ENCODE measurements at places on chromosomes 13 and 19. TPM values are rescaled to one million over a fixed set of nuclear protein-coding genes. Genes with fewer than 3 reads are reported as not detected.

Gene KLF12
- total RNA-seq: 59.9 TPM

GRCh38 chr19:19444681-19445155, 39.2 kb downstream of the GATAD2A start:
- H3K36me3 ChIP-seq: no peaks in the 10 kb centered on the region
- peaks cover 4% of the 10 kb centered on the region for H3K27me3 ChIP-seq
- no peak overlapping the region for H3K4me3 ChIP-seq
- H3K4me1 ChIP-seq: peaks cover 32% of the 10 kb centered on the region

Gene KCTD12
- total RNA-seq: 11.3 TPM

Gene UHRF1
- total RNA-seq: 10.4 TPM

DNA sequence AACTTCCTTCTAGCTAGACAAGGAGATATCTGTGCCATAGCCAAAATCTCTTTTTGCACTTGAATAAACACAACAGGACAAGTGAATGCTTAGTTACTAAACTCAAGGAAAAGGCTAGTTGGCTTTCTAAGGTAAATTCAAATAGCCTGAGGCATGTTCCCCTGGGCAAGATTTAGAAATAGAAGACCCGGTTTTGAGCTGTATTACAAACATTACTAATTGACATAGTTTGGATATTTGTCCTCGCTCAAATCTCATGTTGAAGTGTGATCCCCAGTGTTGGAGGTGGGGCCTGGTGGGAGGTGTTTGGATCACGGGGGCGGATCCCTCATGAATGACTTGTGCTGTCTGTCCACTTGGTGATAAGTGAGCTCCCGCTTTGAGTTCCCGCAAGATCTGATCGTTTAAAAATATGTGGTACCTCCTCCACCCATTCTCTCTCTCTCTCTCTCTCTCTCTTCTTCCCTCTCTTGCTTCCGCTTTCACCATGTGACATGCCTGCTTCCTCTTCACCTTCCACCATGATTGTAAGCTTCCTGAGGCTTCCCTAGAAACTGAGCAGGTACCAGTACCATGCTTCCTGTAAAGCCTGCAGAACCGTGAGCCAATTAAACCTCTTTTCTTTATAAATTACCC, 3.9 kb upstream of the KBTBD6 start:
- no peaks in the 10 kb centered on the region for H3K36me3 ChIP-seq
- peaks cover 2% of the 10 kb centered on the region for H3K4me1 ChIP-seq
- H3K4me3 ChIP-seq: no peak overlapping the region
- H3K27me3 ChIP-seq: no peaks in the 10 kb centered on the region
- DNase-seq: no peak
- H3K27ac ChIP-seq: no peak overlapping the region

- no peaks in the 10 kb centered on the region for H3K27me3 ChIP-seq
- no peak overlapping the region for H3K27ac ChIP-seq
Measured at GRCh38 chr13:65343898-65344663, 1886.1 kb downstream of the PCDH9 start.

Gene MPND
- 56.7 TPM for total RNA-seq

Gene FPR3
- total RNA-seq: not detected

GRCh38 chr19:2813235-2814160, 6.2 kb upstream of the ZNF554 start:
- H3K36me3 ChIP-seq: peaks cover 5% of the 10 kb centered on the region
- no peak overlapping the region for H3K27ac ChIP-seq
- no peaks in the 10 kb centered on the region for H3K27me3 ChIP-seq
- H3K4me3 ChIP-seq: no peak overlapping the region
- no peak for DNase-seq
- H3K4me1 ChIP-seq: no peaks in the 10 kb centered on the region

Gene ATP4A
- total RNA-seq: 0.32 TPM

GRCh38 chr19:16366433-16367260, 42.0 kb downstream of the KLF2 start:
- H3K36me3 ChIP-seq: no peaks in the 10 kb centered on the region
- peaks cover 21% of the 10 kb centered on the region for H3K4me1 ChIP-seq
- no peak overlapping the region for H3K27ac ChIP-seq
- no peak overlapping the region for H3K4me3 ChIP-seq
- no peak for DNase-seq

DNA sequence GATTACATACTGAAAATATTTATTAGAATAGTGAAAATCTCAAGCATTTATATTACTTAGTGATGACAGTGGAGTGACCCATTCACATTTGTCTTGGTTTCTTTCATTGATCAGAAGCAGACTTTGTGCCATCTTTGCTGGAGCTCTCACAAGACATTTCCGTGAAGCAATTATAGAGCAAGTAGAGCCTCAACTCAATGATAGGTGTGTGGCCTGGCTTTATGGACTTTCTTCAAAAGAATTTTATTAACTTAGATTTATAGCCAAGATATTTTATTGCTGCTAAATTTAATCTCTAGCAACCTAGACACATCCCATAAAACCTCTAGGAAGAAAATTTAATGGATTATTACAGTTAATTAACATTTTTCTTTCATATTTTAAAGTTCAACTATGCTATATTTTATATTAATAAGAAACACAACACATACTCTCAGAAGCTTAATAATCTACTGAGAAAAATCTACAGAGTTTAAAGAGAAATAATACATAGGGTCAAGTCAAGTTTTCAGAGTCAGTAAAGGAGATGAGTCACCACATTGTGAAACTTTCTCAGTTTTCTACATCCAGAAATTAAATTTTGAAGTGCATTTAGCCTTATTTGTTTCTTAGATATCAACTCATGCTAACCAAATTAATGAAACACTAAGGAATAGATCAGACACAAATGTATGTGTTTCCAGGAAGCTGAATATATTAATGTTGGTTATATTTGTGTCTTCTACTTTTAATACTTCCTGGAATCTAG, 160.5 kb downstream of the LACC1 start:
- no peak overlapping the region for H3K4me3 ChIP-seq
- no peak overlapping the region for H3K27ac ChIP-seq
- H3K27me3 ChIP-seq: no peaks in the 10 kb centered on the region
- H3K4me1 ChIP-seq: no peaks in the 10 kb centered on the region

Gene PPM1N
- 6.6 TPM for total RNA-seq

- H3K27ac ChIP-seq: no peak overlapping the region
- DNase-seq: no peak
- no peak overlapping the region for H3K4me3 ChIP-seq
- no peaks in the 10 kb centered on the region for H3K36me3 ChIP-seq
- peaks cover 13% of the 10 kb centered on the region for H3K4me1 ChIP-seq
Measured at GRCh38 chr19:5914946-5915781, 1.1 kb downstream of the CAPS start.

DNA sequence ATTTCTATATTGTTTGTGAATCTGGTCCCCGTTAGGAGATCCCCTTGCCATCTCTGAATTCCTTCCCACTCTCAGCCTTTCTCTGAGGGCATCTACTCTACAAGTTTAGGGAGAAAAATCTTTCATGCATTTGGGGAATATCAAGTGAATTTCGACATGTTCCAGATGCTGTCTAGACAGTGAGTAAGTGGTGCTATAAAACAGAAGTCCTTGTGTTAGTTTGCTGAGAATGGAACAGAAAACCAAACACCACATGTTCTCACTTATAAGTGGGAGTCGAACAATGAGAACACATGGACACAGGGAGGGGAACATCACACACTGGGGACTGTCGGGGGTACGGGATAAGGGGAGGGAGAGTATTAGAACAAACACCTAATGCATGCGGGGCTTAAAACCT, 5.1 kb downstream of the OR7A10 start:
- no peaks in the 10 kb centered on the region for H3K36me3 ChIP-seq
- no peak overlapping the region for H3K27ac ChIP-seq

- no peak overlapping the region for H3K4me3 ChIP-seq
- DNase-seq: no peak
- H3K27me3 ChIP-seq: peaks cover 2% of the 10 kb centered on the region
- H3K27ac ChIP-seq: no peak overlapping the region
- H3K36me3 ChIP-seq: no peaks in the 10 kb centered on the region
Measured at GRCh38 chr19:28456252-28456651, 756.7 kb downstream of the UQCRFS1 start.

All from glutamatergic neuron (in vitro differentiated cells).